NCI-H82 (cell line): ENCODE measurements at places on chromosomes 4 and X.

DNA sequence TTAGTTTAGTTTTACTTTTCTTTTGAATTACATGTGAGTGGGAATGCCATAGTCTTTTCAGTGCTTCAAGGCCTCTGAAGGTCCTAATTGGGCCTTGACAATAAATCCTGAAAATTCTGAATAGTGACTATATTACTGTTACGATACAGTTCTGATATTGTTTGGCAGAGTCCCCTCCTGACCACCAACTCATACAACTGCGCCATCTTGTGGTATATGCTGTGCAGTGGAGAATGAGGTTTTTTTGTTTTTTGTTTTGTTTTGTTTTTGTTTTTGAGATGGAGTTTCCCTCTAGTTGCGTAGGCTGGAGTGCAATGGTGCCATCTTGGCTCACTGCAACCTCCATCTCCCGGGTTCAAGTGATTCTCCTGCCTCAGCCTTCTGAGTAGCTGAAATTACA lies 56.6 kb upstream of the CHRDL1 start:
- DNase-seq, result peak; percentile 26

DNA sequence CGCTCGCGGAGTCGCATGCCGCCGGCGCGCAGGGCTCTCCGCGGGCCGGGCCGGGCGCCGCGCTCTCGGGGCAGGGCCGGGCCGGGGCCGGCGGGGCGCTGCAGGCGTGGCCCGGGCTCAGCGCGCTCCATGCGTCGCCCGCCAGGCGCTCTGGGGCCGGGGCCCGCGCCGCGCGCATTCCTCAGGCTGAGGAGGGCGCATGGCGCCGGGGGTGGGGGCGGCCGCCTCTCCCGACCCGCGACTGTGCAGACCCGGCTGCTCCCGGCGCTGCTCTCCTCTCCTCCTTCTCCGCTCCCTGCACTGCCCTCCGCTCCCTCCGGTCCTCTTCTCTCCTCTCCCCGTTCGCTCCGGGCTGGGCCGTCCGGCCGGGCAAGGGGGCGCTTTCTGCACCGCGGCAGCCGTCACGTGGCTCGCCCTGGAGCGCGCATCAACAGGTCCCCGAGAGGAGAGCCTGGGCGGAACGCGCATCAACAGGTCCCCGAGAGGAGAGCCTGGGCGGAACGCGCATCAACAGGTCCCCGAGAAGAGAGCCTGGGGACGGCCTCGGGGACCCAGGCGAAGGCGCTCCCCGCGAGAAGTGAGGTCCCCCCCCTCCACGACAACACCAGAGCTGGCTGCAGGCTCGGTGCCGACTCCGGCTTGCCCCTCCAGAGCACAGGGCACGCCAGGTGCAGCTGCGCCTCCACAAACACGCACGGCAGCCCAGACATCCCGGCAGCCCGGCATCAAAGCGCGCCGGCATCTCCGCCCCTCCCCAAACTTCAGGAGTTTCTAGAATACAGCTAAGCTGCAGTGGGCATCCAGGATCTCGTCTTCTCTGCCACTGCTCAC lies 12.9 kb downstream of the PPP2R3B start:
- DNase-seq, result no peak

DNA sequence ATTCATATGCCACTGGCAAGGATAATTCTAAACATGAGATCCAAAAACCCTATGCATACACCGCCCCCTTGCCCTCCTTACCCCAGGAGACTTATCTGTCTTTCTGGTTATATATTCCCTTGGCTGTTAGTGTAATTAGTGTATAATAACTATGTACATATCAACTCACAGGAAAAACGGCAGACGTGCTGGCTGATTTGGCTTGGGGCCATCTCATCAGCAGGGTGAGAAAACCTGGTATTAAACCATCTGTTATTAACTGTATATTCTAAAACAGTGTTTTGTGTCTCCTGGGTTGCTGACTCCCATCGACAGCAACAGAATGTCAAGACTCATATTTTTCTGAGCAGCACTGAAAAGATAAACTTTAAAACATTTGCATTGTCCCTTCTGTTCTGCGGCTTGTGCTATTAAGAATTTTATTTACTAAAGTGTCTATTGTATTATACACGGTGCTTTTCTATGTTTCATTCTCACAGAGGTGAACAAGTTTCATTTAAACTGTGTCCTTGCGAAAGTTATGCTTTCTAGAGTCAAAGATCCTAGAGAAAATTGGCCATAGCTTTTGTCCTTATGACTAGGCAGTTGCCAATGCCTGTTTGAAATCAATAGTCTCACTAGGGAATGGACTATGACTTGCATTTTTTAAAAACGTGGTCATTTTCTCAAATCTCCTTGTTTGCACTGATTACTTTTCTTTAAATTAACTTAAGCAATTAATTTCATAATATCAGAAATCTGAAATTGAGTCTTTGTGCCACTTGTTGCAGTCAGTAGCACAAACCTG lies 211.5 kb upstream of the MID1 start:
- DNase-seq, result peak; percentile 87

- no peak for DNase-seq
Observed at GRCh38 chrX:143363419-143363818, 153.9 kb downstream of the SPANXN3 start.
